ENCODE measurements at places on chromosomes 7 and 10.

DNA sequence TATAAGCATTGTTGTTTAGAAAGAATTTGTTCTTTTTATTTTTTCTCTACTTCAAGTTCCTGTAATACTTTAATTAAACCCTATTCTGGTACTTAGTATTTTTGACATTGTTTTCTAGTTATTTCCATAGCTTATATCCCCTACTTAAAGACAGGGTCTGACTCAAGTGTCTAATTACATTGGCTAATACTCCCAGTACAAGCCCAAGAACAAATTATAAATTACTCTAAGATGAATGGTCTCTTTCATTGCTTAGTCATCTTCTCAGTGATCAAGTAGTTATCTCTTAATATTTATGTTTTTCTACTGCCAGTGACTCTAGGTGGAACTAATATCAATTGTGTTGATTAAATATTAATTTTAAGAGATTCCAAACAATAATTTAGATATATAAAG, 21.6 kb downstream of the AHR start:
- DNase-seq, result no peak

DNA sequence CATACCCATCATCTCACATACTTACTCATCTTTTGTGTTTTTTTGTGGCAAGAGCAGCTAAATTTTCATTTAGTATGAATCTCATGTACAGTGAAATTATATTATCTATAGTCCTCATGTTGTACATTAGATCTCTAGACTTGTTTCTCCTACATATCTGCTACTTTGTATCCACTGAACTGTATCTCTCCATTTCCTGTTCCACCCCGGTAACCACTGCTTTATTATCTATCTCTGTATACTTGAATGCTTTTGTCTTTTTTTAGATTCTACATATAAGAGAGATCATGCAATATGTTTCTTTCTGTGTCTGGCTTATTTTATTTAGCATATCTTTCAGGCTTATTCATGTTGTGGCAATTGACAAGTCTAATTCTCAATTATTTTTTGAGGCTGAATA, 125.1 kb downstream of the ANKRD7 start:
- DNase-seq, result no peak

DNA sequence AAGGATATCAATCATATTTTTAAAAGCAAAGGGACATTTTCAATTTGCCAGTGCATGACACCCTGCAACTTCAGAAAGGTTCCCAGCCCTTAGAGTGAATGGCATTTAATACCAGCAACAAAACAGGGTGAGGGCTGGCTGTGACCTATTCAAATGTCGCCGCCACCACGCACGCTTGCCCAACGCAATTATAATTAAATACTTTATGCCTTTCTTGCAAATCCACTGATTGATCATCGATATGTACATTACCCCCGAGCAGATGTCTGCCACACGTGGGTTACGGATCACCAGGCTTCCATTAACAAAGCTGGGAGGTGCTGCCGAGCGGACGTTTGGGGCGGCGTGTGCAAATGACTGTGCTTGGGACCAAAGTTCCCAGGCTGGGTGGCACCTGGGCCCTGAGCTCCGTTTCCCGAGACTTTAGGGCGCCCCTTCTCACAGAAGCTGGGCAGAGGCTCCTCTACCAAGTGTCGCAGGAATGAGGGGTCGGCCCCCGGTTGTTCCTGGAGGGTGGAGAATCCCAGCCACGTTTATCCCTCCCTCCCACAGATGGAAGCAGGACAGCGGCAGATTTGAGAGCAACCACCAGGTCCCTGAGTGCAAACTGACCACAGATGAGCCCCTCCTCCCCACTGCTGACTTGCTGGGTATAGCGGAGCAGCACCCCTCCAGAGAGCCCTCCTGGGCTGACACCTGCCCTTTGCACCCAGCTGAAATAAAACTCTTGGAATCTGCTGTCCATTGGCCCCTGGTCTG, 3.9 kb downstream of the FOXL3 start:
- DNase-seq, result no peak

GRCh38 chr10:124066781-124067714, 26.4 kb downstream of the CHST15 start:
- DNase-seq, result no peak

- DNase-seq, result no peak
These were observed 786 bp upstream of the AKR1C4 start for GRCh38 chr10:5195727-5196374.
